CD4-positive, alpha-beta T cell treated with Interferon alpha-2 for 1 hour (primary cell): ENCODE measurements at places on chromosomes 6 and 20.

- no peak for DNase-seq
These were observed 359.1 kb upstream of the SLC35B3 start for GRCh38 chr6:8794420-8794819.

DNA sequence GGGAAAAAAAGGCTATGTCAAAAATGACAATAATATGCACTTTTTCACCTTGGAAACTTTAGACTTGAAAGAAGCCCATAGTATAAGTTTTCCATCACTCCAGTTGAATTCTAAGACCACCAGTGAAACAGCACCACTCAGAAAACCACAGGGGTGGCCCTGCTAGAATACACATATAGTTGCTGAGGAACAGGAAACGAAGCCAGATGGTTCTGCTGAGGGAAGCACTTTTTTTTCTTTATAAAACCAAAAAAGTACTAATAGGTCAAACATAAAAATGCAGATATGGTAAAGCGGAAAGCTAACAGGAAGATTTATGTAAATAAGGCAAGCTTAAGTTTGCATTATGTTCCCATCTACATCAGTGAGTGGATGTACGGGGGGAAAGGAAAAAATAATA, 303.9 kb downstream of the FOXC1 start:
- no peak for DNase-seq

DNA sequence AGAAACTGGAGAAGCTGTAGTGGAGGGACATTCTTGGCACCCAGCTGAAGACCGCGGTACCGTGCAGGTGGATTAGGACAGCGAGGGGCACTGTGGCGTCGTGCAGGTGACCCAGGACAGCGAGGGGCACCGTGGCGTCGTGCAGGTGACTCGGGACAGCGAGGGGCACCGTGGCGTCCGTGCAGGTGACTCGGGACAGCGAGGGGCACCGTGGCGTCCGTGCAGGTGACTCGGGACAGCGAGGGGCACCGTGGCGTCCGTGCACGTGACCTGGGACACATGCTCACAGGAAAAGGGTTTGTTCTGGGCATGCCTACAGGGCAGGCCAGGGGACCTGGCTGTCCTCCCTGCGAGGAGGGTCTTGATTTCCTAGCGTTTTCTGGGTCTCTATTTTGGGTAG, 29.2 kb upstream of the SMOC2 start:
- DNase-seq: no peak

DNA sequence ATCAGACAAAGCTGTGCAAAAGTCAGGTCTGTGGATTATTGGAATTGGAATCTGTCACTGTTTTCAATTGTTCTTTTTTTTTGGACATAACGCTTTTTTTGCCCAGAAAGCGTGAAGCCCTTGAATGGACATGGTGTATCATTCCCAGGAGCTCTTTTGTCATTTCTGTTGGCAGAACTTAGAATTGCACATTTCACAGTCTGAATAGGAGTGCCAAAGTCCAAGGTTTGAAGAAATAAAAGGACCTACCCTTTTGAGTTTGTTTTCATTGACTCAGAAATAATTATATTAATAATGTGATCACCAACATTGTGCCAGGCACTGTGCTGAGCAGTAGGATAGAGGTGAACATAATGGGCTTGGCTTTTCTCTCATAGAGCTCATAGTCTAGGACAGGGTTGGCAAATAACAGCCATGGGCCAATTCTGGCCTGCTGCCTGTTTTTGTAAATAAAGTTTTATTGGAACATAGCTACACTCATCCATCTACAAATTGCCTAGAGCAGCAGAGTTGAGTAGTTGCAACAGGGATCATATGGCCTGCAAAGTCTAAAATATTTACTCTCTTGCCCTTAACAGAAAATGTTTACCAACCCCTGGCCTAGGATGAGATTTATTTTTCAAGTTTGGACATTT, 62.6 kb upstream of the ATXN1 start:
- no peak for DNase-seq

DNA sequence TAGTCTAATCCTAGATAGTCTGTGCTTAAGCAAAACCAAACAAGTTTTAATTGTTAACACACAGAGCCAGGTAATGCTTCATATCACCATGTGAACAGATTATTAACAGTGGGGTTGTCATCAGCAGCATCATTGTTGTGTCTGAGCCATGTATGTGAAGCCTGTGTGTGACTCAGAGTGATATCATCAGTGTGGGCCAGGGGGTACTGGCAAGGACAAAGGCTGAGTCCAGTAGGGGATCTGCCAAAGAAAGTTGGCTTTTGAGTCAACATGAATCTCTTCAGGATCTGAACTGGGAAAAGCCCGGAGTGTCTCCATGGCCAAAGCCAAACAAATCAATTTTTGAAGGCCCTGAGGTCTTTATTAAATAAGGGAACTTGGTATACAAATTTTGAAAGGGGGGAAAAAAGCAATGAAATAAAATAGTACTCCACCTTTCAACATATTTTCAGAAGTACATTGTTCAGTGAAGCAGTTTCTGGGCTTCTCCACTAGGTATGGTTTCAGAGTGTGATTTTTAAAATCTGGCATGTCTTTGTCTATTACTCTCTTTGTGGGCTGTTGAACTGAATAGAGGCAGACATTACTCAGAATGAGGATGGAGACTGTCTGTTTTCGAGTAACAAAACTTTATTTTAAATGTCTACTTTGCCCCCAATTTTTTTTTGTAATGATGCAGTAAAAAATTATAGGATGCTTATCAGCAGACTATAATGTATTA, 444.2 kb upstream of the JAG1 start:
- no peak for DNase-seq

DNA sequence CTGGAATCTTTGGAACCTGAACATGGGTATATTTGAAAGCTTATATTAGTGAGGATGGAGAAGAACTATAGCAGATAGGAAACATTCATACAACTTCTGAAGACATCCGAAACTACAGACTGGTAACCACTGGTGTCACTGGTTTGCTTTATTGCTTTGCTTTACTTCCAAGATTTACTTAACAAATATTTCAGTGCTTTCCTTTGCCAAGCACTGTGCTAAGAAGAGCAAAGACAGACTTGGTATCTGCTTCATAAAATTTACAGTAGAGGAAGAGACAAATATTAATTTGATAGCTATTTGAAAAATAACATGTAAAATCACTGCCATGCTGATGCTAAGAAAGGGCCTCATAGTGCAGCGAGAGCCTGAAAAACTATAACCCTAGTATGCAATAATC, 1.8 kb downstream of the TPD52L1 start:
- DNase-seq: no peak

GRCh38 chr6:71139249-71139648, 149.4 kb upstream of the OGFRL1 start:
- no peak for DNase-seq

DNA sequence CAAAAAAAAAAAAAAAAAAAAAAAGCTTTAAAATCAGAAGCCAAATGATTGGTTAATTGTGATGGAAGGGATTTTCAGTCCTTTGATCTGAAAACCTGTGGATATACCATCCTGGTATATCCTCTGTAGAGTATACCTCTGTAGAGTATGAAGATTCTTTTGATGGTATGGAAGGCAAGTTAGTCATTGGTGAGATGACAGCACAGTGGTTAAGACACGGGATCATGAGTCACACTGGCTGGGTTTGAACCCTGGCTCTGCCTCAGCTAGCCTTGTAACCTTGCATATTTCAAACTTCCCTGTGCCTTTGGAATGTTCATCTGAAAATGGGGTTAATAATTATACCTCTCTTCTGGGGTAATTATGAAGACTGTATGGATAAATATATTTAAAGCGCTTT, 179.3 kb downstream of the CARMIL1 start:
- no peak for DNase-seq
